Activated CD4-positive, alpha-beta T cell treated with anti-CD3 and anti-CD28 coated beads, Interleukin-2, Interleukin-4, amounts not matched to agents 100 ng/mL and 50 ng/mL, durations not matched to agents 16 hours and 8 hours (primary cell): ENCODE measurements at places on chromosomes 11 and 22.

- DNase-seq = no peak
Measured at GRCh38 chr22:20653012-20653794, 120.7 kb upstream of the SERPIND1 start.

GRCh38 chr11:15307619-15308024, 192.9 kb downstream of the INSC start:
- no peak for DNase-seq

DNA sequence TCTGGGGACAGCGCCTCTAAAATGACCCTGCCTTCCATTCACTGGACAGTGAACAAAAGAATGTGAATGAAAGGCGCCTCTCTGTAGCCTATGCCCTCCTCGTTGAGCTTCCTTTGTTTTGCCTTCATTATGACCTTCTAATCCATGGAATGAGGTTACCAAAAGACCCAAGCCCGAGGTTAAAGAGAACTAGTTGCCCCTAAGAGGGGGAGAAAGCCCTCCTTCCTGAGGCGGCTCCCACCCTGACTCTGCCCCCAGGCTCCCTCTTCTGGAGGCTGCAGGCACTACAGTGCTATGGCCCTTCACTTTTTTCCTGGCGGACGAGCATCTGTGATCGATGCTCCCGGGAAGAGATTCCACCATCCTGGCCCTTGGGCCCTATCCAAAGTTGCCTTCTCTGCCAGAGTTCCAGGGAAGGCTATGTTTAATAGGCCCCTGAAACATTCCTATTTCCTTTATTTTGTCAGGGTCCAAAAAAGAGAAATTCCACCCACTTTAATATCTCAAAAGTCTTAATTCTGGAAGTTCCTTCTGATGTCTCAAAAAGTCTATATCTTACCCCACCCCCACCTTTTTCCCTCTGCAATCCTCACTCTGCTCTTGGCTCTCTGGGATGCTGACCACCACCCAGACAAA, 147.3 kb downstream of the FEZ1 start:
- DNase-seq = peak; percentile 31

DNA sequence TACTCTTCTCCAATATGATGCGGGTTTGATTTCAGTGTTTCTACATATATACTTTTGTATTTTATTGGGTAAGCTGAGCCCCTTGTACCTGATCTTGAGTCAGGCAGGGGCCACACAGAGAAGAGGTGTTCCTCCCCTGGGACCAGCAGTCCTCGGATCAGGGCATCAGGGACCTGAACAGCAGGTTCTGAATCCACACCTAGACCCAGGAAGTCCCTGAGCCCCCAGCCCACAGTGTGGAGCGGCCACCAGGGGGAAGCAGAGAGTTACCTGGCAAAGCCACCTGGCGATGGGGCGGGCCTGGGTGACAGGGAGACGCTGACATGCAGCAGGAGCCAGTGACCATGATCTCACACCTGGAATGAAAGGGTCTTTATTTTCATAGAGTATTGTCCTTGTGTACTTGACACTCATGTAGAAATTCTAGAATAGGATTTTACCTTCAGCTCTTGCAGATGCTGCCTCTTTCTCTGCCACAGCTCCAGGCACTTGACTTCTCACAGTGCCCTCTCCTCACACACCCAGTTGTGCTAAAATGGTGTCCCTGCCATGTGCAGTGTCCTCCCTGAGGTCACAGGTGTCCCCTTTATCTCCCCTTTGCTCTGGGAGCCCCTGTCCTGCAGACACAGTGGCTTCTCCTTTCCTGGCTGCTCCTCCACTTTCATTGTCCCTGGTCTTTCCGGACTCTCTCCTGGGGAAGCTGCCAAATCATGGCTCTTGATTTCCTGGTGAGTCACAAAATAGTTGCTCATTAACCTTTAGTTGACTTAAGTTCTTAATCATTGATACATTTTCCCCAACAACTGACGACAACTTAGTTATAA, 48.5 kb downstream of the GGTLC2 start:
- DNase-seq = peak; percentile 49

DNA sequence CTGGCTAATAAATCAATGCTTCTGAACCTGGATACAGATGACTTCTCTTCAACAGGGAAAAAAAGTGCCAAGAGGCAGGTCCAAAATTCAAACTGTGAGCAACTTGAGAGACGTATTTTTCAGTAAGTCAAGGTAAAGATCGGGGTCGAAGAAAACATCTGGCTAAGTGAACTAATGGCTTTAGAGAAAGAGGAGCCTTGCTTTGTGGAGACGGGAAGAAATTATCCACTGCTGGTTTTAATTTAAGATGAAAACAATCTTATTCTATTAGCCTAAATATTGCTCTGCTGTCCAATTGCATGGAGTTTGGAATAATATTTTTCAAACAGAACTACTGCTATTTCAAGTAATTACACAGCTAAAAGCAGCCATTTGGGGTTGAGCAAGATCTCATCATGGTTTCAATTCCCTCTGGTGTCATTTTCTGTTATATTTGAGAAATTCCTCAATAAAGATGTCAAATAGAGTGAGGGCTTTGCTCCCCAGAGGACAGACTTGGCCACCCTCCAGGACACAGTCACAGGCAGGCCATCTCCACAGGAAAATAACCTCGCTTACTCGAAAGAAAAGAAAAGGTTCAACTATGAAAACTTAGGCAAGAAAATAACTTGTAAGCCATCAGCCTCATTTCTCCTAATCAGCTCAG, 29.8 kb downstream of the SCUBE1 start:
- no peak for DNase-seq

DNA sequence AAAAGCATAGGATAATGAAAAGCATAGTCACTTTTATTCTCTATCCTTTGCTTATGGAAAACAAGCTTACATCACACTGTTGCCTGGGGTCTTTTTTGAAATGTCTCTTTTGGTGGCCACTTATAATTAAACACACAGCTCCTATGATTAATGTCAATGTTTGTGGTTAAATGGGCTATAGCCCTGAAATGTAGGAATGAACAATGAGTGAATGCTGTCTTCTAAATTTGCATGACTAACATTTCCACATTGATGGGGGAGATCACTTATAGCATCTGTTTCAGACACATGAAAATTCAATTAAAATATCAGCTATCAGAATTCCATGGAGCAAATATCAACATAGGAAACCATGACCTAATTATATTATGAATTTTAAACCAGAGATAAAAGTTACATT, 171.4 kb upstream of the FAT3 start:
- DNase-seq = no peak

DNA sequence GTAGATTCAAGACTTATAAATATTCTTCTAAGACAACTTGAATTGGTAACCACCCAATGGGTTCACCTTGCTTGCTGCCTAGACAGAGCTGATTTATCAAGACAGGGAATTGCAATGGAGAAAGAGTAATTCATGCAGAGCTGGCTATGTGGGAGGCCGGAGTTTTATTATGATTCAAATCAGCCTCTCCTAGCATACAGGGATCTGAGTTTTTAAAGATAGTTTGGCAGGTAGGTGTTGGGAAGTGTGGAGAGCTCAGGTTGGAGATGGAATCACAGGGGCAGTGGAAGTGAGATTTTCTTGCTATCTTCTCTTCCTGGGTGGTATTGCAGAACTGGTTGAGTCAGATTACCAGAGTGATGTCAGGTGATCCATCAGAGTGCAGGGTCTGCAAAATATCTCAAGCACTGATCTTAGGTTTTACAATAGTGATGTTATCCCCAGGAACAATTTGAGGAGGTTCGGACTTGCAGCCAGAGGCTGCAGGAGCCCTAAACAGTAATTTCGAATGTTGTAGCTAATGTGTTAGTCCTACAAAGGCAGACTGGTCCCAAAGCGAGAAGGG, 1448.6 kb upstream of the RAG2 start:
- no peak for DNase-seq

GRCh38 chr11:77213589-77214428, 85.8 kb downstream of the MYO7A start:
- DNase-seq = no peak

GRCh38 chr11:64230171-64230984, at the start of gene DNAJC4:
Gene DNAJC4, plus strand, starts transcription at chr11:64230548. Its CDS starts 307 bp downstream, at chr11:64230855.
- peak; percentile 91 for DNase-seq

DNA sequence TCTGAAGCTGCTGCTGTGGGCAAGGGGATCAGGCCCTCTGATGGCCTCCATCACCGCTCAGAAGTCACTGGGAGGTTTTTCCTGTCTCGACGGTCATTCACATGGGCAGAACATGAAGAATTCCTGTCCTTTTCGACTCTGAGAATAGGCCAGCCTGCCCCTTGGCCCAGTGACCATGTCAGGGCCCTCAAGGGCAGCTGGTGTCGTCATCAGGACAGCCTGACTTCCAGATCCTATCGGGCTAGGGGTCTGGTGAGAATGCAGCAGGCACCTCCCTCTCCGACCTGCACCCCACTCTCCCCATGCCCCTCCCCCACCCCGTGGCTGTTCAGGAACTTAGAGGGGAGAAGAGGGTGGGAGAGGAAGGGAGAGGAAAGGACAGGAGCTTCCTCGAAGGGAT, 3.6 kb downstream of the TP53I11 start:
- DNase-seq = no peak

- peak; percentile 83 for DNase-seq
Measured at GRCh38 chr11:123429913-123430720, at the start of gene GRAMD1B. Gene GRAMD1B, plus strand, starts transcription at chr11:123430269. Its CDS starts 524 bp downstream, at chr11:123430793.

DNA sequence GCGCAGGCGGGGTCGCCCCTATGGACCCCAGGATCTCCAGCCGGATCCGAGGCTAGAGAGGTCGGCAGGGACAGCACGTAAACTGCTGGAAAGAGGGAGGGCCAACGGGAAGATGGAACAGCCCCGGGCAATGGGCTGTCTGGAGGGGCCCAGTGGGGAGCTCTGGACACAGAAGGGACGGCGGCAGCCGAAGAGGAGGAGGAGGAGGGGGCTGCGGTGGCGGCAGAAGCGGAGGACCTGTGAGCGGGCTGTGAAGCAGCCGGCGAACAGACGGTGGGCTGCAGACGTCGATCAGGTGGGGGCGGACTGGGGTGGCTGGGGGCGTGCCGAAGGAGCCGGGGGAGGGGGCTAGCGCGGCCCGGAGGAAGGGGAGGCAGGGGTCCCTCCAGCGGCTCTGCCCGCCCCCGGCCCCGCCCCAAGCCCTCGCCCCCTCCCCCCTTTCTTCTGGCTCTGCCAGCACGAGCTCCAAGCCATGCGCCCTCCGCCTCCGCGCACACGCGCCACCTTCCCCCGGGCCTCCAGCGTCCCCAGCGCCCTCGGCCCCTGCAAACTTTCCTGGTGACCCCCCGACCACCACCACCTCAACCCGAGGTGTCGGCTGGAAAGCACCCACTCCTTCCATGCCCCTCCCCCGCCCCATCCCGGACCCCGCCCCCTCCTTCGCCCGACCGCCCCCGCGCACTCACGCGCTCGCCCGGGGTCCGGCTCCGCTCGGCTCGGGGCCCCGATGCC, 432 bp downstream of the TNKS1BP1 start:
- DNase-seq = no peak

GRCh38 chr11:75524665-75525432, 892 bp downstream of the GDPD5 start:
- no peak for DNase-seq

DNA sequence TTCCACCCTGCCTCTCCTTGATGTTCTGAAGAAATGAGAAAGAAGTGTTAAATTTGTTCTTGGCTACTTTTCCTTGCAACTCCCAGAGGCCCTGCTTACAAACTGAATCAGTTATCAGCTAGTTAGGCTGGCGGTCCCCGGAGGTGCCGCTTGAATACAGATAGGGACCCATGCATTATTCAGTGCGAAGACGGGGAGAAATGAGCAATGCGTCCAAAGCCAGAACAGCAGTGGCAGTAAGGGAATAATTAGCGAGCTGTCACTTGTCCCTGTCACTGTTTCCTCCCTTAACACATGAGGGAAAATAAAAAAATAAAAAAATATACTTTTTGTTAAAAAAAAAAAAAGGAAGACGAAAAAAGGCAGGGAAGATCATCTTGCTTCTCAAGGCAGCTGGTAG, 528.1 kb downstream of the MN1 start:
- no peak for DNase-seq

DNA sequence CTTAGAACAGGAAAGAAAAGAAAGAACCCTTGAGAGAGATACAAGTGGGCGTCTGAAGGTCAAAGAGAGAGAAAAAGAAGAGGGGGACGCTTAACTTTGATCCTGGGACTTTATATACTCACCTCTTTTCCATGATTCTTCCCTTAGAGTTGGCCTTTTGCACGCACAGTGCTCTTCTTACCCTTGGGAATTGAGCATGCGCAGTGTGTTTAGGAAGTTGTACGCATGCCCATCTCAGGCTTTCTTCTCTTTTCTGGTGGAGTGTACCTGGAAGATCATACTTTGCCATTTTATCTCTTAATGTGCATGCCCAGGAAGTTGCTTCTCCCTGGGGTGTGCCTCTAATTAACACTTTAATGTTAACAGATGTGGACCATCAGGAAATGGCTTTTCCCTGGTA, 229.6 kb upstream of the ANO3 start:
- DNase-seq = no peak

DNA sequence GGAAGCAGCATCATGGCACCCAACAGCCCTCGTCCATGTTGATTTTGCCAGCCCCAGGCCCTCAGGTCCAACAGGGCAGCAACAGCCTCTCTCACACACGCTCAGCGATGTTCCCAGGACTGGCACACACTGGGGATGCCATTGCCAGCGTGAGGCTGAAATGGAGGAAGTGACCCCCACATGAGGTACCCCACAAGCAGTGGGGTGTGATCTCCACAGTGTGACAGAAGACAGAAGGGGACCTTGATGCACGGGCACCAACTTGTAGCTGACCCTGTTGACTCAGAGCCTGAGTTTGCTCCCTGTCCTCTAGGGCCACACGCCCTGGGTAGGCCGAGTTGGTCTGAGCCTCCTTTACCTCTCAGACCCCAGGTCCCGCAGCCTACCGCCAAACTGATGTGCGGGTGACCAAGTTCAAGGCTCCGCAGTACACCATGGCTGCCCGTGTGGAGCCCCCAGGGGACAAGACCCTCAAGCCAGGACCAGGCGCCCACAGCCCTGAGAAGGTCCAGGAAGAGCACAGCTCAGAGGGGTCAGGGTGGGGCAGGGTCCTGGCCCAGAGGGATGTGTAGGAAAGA, 6.2 kb downstream of the SCGB1C1 start:
- no peak for DNase-seq

DNA sequence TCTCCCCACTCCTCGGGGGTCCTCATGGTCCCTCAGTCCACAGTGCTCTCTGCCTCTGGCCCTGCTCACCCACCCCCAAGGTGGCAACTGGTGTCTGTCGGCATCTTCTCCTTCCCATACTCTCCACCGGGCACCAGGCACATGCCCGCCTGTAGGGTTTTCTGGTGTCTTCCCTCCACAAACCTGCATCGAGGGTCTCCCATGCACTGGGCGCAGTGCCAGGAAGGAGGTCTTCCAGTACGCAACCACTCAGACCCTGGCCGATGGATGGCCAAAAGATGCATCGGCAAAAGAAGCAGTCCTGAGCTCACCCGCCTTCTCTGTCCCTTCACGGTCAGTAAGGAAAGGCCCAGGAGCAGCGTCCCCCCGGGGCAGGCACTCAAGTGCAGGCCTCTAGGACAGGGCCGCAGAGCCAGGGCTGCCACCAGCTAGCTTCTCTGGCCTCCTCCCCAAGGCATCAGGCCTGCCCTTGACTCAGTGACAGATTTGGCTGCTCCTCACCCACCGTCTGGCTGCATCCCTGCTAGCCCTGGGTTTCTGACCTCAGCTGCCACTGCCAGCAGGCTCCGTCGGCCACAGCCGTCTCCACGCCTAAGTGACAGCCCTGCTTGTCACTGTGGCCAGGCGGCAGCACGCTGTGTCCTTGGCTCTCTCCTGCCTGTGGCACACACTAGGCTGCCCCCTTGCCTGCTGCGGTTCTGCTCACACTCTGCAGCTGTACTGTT, 32.1 kb upstream of the IGSF9B start:
- DNase-seq = no peak

GRCh38 chr22:27613099-27614005, 188.2 kb downstream of the MN1 start:
- DNase-seq = no peak

- DNase-seq = no peak
Measured at GRCh38 chr11:11245453-11245852, 107.6 kb downstream of the CSNK2A3 start.
